Stimulated activated CD4-positive, alpha-beta T cell treated with anti-CD3 and anti-CD28 coated beads, TNF-alpha, amount 100 ng/mL, for 24 hours (primary cell): ENCODE measurements at places on chromosomes 16 and 17.

GRCh38 chr17:50479522-50480141 lies 972 bp downstream of the RSAD1 start:
- peak; percentile 27 for DNase-seq

DNA sequence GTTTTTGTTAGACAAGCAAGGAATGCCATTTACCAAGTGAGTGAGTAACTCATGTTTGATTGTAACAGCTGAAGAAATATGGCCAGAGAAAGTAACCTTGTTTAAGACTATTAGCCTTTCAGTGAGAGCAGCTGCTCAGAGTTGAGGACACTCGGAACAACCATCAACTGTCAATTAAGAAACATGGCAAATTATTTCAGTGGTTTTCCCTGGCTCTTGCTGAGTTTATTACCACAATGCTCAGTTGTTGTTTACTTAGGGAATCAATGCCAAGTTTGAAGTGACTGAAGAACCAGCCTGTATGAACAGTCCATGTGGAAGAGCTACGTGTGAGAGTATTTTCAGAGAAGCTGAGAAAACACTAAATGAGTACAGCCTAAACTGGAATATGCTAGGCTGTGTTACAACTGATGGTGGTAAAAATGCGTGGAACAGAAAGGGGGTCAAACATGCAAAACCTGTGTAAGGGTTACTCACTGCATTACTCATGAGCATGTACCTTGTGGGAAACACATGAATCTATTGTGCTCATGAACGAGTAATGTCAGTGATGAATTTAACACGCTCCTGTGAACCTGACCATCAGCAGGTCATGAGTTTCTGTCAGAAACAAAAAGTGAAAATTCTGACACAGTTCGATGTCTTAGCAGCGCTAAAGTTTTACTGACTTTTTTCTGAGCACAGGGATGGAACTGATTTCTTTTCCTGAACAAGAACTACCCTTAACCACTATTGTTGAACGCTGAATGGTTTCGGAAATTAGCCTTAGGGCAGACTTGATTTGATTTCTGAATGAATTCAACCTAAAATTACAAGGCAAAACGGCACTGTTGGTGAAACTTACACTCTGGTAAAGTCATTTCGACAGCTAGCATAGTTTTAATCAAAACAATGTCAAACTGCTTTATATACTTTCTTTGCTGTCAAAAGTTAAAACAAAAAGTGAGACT lies 33.5 kb downstream of the GNA13 start:
- no peak for DNase-seq

- DNase-seq: no peak
These were observed 41.0 kb downstream of the IGF2BP1 start for GRCh38 chr17:49038138-49038537.

- DNase-seq: no peak
These were observed 15.2 kb downstream of the LITAF start for GRCh38 chr16:11571549-11571948.

DNA sequence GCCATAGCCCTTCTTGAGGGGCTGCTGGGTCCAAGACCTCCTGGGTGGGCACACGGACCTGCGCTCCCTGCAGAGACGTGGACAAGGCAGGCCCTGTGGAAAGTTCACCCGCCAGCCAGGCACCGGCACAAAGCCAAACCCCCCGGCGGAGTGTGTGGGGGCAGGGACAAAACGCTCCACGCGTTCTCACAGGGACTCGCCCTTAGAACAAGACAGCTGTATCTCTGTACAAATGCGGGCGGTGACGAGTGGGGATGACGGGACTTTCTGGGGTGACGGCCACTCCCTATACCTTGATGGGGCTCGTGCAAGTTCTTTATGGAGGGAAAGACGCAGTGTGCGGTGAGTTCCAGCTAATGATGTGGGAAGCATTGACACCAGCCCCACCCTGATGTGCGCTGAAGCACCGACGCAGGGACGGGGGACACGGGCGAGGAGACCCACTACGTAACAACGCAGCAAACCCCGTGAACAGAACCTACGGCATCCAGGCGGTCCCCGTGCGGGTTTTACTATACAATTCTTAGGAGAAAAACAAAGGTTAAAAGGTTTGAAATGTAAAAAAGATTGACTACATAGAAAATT lies 49.4 kb downstream of the LMF1 start:
- no peak for DNase-seq

- DNase-seq: no peak
These were observed 54.4 kb upstream of the PABPN1L start for GRCh38 chr16:88920618-88921590.

DNA sequence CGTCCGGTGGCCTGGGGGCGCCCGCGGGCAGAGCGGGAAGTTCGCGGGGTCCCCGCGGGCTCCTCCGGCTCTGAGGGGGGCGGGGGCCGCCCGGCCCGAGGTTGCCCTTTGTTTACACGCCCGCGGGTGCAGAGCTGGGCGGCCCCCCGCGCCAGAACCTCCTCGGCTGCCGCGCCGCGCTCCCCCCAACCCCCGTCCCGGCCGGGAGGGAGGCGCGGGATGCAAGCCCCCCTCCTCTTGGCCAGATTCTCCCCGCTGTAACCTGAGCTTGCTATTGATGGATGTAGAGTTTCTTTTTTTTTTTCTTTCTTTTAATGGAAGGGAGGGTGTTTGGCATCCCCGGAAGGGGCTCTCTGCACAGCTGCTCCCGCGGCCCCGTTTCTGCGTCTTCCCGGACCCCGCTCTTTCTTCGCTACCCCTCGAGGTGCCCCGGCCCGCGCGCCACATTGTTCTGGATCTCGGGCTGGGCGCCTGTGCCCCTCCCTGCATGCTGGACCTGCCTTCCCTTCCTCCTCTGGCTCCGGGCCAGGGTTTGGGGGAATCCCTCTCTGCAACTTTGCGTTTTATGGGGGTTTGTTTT lies 646 bp downstream of the CBX2 start:
- no peak for DNase-seq

DNA sequence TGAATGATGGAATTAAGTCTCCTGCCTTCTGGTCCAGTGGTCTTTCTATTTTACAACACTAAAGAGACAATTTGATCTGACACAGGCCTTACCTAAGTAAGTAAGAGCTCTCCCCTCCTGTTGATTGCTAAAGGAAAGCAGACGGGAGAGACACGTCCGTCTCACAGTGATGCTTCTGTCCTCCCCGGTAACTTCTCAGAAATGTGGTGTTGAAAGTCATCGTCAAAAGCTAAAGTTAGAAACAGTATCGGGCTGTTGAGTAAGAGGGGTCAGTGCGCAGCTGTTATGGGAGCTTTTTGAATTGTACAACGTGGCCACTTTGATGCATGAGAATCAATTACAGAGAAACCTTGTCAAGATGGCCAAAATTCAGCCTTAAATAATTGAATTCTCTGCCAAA lies 1.9 kb upstream of the RBFOX1 start:
- no peak for DNase-seq

- no peak for DNase-seq
These were observed 2.9 kb downstream of the HIGD1B start for GRCh38 chr17:44850612-44851011.

- no peak for DNase-seq
These were observed 14.8 kb downstream of the CD7 start for GRCh38 chr17:82302568-82302963.
